ENCODE measurements at places on chromosomes 12 and 14.

GRCh38 chr12:12749433-12749832 lies 32.3 kb downstream of the CDKN1B start:
- no peak for DNase-seq

GRCh38 chr12:124491856-124492420 lies 75.5 kb downstream of the NCOR2 start:
- DNase-seq = no peak

DNA sequence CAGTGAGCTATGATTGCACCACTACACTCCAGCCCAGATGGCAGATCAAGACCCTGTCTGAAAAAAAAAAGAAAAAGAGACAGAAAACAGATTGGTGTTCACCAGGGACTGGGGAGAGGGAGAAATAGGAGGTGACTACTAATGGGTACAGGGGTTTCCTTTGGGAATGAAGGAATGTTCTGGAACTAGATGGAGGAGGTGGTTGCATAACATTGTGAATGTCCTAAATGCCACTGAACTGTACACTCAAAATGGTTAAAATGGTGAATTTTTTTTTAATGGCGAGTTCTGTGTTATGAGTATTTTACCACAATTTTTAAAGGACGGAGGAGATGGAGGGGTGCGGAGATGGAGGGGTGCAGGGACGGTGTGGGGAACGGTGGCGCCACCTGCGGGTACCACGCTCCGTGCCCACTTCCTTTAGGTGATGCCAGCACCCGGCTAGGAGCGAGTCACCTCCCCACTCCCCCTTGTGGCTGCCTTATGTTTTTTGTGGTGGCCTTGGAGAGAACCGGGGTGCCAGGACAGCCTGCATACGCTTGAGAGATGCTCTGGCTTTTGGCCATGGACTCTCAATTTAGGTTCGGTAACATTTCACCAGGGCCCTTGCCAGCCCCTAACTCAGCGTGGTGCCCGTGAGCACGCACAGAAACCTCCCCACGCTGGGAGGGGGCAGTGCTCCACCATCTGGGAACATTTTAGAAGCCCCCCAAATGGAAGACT lies 16.1 kb downstream of the UBC start:
- peak; percentile 49 for DNase-seq

DNA sequence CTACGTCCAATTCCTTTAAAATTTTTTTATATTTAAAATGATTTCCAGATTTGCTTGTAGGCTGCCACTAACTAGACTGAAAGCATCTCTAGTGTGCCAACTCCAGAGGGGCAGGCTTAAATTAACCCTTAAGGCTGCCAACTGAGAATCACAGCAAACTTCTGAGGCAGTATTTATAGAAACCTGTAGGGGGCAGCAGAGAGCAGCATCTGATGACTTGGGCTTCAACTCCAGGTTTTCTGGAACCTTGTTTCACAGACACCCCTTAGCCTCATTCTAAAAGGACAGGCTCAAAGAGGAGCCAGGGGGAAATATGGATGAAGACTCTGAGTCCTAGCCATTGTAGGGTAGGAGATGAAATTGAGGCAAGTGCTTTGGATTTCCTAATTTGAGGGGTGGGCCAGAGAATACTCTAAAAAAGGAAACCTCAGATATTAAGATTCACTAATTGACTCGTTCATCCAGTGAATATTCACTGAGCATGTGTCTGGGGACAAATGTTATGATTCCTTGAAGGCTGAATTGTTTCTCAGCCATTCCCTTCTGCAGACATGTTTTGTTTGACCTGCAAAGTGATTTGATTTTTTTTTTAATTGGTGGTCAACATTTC lies 63.3 kb upstream of the HSPB8 start:
- DNase-seq = no peak

DNA sequence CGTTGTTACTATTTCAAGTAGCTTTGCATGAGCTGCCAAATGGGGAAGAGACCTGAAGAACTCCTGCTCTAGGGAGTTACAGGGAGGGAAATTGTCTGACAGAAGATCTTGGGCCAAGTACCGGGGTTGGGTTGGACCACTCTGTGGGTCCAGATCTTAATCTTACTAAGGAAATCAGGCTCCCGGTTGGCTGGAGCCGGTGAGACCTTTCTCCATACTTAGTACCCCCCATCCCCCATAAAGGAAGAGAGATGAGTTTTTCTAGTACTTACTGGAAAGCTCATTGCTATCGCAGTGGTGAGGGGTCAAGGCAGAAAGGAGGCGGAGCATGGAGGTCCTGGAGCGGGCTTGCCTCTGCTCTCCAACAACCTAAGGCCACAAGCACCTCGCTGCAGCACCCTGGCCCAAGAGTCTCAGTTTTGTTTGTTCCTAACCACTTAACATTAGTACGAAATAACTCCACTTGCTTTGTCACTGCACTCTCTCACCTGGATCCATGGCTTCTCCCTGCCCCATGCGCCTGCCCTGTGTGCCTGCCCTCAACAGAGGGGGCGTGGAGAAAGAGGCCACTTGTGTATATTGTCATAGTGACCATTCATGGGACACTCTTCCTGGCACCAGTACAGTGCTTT lies 6.8 kb upstream of the UNC119B start:
- no peak for DNase-seq

DNA sequence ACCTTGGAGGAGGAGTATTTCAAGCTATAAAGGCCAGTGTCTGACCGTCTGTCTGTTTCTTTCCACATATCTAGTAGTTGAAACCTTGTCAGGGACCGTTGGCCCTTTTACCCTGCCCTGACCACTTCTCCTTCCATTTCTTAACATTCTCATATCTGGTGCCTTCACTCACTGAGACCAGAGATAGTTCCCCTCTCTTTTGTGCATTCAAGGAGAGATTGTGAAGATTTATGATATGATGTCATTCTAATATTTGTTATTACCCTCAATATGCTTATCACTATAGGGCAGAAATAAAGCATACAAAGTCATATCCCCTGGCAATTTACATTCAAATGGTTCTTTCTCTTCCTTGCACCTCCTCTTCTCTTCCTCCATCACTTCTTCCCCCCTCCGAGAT lies 83.3 kb downstream of the PLXNC1 start:
- DNase-seq = no peak

GRCh38 chr14:51424041-51424440 lies 184.0 kb downstream of the TMX1 start:
- no peak for DNase-seq

- DNase-seq = no peak
Observed at GRCh38 chr12:107467716-107468115, 217.9 kb upstream of the PWP1 start.

Measured in activated CD8-positive, alpha-beta memory T cell treated with anti-CD3 and anti-CD28 coated beads for 4 hours (primary cell).